ENCODE measurements at places on chromosomes 16 and 17.

GRCh38 chr17:15290605-15291004 is 25.5 kb upstream of the PMP22 start:
- DNase-seq: no peak

GRCh38 chr17:8142158-8142886 is 9.9 kb downstream of the PER1 start:
- no peak for DNase-seq

- DNase-seq: no peak
Measured at GRCh38 chr16:1708768-1709180, 2.8 kb downstream of the MAPK8IP3 start.

GRCh38 chr16:50246299-50247122 is 19.8 kb upstream of the ADCY7 start:
- no peak for DNase-seq
